ENCODE measurements at places on chromosomes 7 and 10.

GRCh38 chr7:7989616-7990440, 21.2 kb downstream of the GLCCI1 start:
- DNase-seq, result no peak

GRCh38 chr7:141001122-141001521, 13.6 kb downstream of the MRPS33 start:
- no peak for DNase-seq

GRCh38 chr10:1551636-1552338, 185.5 kb downstream of the ADARB2 start:
- no peak for DNase-seq

DNA sequence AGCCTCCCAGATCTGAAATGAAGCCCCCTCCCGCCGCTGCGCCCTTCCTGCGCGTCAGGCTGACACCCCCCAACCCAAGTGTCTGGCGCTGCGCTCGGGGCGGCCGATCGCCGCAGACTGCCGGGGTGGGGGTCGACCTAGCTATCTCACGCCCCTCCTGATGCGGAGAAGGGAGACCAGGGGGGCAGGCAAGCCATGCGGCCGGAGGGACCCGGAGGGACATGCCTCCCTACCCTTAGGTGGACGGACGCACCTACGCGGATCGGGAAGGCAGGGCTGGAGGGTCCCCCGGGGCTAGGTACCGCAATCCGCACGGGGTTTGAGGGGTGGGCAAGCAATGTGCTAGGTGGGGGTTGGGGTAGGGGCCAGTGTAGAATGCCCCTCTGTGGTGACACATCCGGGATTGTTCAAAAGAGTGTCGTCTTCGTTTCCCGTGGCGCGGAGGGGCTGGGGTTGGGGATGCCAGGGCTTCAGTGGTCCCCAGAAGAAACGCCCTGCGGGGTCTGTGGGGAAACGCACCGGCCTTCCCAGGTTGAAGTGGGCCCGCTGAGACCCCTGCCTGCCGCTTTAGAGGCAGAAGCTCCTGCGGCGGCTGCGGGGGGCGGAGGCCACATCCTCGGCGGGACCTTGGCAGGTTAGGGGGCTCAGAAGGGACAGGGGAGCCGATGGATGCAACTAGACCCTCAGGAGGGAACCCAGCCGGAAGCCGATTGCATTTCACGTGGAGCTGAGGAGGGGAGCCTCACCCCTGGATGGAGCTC, 913 bp downstream of the ADCYAP1R1 start:
- no peak for DNase-seq

GRCh38 chr7:7720750-7721621, 2.6 kb upstream of the RPA3 start:
- DNase-seq, result no peak

- no peak for DNase-seq
These were observed 63.4 kb upstream of the DDC start for GRCh38 chr7:50628434-50629084.

GRCh38 chr7:47497367-47498096, 84.4 kb downstream of the TNS3 start:
- DNase-seq, result peak; percentile 84

GRCh38 chr10:79409726-79410085, 35.7 kb downstream of the ZCCHC24 start:
- no peak for DNase-seq

DNA sequence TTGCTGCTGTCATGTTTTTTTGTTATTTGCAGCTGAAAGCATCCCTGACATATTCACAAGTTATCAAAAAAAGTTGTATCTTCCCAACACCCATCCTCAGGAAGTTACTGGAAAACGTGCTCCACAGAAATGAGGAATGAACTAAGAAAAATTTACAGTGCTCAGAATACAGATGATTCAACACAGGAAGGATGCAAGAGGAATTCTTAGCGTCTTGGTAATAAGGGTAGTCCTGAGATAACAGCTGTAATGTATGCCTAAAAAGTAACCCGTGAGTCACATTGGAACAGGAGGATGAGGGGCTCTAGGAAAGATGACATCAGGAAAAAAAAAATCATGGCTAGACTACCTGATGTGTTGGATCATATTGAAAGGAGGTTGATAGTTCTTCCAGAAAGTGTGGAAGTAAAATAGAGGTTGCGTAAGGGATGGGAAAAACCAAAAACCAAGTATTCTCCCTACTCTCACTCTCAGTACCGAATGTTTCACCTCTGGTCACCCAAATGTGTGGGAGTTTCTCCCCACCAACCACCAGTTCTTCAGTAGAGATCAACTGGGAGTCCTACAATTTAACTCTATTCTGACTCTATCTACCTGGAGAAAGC, 3.9 kb downstream of the ADAM12 start:
- no peak for DNase-seq

DNA sequence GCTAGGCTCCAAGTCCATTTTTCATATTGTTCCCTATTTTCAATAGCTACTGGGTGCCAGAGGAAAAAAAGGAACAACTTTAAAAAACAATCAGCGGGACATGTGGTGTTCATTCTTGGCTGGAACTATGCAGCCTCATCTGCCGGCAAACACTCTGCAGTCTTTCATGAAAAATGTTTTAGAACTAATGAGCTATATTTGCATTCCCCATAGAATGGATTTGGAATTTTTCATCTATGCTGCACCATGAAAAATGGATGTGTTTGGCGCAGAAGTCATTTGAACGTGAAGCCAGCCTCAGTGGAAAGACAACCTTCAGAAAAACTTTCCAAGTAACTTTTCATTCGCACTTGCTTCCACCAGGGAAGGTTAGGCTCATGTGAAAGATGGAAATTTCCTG, 270.5 kb downstream of the SKAP2 start:
- no peak for DNase-seq

GRCh38 chr7:37853468-37853867, 5.1 kb downstream of the NME8 start:
- no peak for DNase-seq

DNA sequence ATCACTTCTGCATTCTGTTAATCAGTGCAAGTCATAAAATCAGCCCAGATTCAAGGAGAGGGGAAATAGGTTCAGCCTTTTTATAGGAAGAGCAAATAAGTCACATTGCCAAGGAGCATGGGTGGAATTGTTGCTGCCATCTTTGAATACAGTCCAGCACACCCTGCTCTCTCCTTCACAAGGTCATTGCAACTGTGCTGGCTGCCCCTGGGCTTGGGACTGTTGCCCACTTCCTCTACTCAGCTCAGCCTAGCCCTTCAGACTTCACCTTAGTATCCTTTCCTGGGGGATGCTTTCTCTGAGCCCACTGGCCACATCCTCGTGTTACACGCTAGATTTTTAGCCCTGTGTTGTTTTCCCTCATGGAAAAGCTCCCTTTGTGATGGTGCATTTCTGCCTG, 527.7 kb downstream of the GALNT17 start:
- DNase-seq, result no peak

DNA sequence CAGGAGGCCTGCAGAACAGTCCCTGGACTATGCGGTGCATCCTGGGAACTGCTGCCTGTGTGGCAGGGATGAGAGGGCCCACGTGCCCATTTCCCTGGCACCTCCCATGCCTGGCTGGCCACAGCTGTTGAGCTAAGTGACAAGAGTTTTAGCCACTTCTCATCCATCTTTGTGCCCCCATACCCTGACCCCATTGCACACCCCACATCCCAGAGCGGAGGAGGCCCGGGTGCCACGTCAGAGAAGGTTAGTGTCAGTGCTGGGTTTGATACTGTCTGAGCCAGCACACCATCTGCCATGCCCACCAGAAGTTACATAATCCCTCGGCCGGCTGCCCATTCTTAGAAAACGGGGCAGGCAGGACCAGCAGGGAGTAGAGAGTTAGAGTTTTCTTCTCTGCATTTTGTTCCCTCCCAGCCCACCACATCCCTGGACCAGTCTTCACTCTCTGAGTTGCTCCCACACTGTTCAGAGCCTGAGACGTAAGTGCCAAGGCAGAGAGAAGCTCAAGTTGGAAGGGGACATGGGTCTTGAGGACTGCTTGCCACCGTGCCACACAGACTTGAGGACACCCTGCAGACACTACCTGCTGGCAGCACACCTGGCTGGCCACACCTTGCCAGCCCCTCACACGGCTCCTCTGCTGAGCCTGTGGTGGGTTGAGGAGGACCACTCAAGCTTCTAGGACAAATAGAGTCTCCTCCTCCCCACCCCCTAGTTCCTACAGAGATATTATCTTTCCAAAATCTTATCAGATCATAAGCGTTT, 13.1 kb downstream of the UNC5B start:
- DNase-seq, result no peak

DNA sequence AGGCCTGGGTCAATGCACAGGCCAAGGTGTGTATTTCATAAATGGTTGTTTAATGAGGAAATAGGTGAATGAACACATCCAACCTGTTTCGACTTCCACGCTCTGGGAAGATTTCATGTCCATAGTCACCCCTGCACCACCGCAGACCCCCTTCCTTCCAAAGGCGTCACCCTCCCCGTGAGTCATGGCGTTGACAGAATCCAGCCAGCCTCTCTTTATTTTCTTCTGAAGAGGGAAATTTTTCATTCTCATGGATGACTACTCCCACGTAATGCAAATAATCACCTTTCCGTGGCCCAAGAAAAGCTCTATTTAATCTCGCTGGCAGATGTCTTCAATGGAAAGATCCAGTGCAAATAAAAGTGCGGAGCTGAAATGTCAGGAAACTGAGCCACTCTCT, 75.3 kb upstream of the FOXK1 start:
- DNase-seq, result no peak

- no peak for DNase-seq
These were observed 6.1 kb downstream of the ZNF277 start for GRCh38 chr7:112212571-112212970.

GRCh38 chr7:17709127-17709526, 231.2 kb downstream of the SNX13 start:
- no peak for DNase-seq

DNA sequence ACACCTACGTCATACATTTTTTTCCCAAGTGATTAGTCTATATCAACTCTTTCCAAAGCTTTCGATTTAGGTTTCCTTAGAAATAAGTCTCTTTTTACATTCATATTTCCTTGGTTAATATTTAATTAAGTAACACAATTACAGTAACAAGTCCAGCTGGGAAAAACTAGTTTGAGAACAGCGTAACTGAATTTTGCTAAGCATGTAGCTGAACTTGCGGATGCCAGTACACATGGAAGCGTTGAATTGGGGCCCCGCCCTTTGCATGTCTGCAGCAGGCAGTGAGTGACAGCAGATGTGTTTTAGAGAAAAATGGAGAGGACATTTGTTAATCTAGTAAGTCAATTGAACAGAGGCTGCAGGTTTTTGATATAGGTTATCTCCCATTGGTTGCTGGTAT, 72.5 kb downstream of the TAF3 start:
- no peak for DNase-seq

GRCh38 chr10:42491001-42491592, 147.3 kb downstream of the ZNF33B start:
- DNase-seq, result no peak
